ENCODE measurements at places on chromosomes 5 and 9. TPM values are rescaled to one million over a fixed set of nuclear protein-coding genes. Genes with fewer than 3 reads are reported as not detected.

Gene PRELID1
- total RNA-seq = 152 TPM

Gene WDR38
- not detected for total RNA-seq

Gene SLC34A3
- not detected for total RNA-seq

Gene PITX1
- total RNA-seq = not detected

Gene FGD3
- total RNA-seq = 148 TPM

Gene IL7R
- 451 TPM for total RNA-seq

Gene CHSY3
- total RNA-seq = not detected

Gene ANKRD33B
- total RNA-seq = 3.7 TPM

Gene SLC46A2
- total RNA-seq = not detected

Gene MED7
- 13.2 TPM for total RNA-seq

Gene TLX3
- total RNA-seq = not detected

Gene IL13
- total RNA-seq = 2.8 TPM

Gene PAEP
- total RNA-seq = not detected

Gene PCDHA6
- total RNA-seq = not detected

Gene CDC14B
- total RNA-seq = 0.62 TPM

All from activated CD4-positive, alpha-beta T cell treated with anti-CD3 and anti-CD28 coated beads, Interleukin-2, amount 10 ng/mL, durations not matched to agents 7 days and 5 days (primary cell).